Endothelial cell of umbilical vein (primary cell): ENCODE measurements at places on chromosomes 13 and 19. TPM values are rescaled to one million over a fixed set of nuclear protein-coding genes. Genes with fewer than 3 reads are reported as not detected.

Gene LRRC63
- not detected in 2 replicates for total RNA-seq

GRCh38 chr13:25490236-25490635 is 118.5 kb downstream of the ATP8A2 start:
- DNase-seq = no peak

DNA sequence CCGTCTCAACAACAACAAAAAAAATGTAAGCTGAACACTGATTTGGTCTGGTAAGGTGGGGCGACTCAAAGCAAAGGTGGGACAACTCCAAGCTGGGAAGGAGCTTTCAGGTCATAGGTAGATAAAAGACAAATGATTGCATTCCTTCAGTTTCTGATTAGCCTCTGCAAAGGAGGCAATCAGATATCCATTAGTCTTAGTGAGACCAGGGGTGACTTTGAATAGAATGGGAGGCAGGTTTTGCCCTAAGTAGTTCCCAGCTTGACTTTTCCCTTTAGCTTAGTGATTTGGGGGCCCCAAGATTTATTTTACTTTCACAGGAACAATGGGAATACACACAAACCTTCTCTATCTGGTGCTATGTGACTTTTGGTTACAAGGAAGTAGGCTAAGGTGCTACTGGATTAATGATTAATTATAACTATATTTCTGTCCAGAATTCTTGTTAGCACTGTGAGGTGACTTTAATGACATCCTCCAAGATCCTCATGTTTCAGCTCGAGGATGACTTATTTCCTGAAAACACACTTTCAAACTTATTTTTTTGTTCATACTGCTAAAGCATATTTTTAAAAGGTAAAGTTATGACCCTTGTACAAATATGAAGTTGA is 10.6 kb upstream of the MTRF1 start:
- no peak for DNase-seq

DNA sequence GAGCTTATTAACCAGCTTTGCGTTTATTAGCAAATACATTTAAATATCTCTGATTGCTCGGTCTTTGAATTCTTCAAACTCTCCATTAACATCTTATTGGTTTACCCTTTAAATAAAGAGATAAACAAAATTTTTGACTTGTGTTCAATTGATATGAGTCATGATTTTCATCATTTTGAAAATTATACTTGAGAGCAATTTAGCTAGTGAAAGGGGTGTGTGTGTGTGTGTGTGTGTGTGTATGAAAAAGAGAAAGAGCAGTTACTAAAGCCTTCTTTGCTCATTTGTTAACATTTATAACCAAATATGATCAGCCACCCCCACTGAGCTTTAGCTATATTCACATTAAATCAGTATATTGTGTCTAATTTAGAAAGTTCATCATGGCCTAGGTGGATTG is 48.3 kb upstream of the FAM216B start:
- DNase-seq = no peak

Gene FXYD1
- total RNA-seq = not detected in 2 replicates

GRCh38 chr19:54573330-54573872 is at the start of gene LILRA2:
Gene LILRA2 (plus strand): TSS chr19:54573790. CDS start chr19:54573879, 89 bp downstream.
- no peak for DNase-seq
